ENCODE measurements at places on chromosomes 2 and 18.

GRCh38 chr2:79887747-79888374 lies 375.0 kb downstream of the CTNNA2 start:
- no peak for DNase-seq

DNA sequence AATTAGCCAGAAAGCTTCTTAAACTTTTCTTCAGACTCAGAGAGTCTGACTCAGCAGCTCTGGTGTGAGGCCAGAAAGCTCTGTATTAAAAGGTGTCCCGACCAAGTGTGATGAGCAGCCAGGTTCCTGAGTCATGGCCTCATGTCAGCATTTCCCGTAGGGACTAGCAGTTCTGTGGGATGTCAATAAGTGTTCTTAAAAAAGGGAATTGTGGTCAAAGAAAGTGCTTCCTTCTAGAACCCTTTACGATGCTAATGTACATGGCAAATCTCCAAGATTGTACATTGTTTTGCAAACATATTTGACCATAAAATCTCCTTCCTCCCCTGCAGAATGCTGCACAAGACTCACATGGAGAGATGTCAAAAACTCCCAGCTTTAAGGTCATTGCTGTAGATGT lies 80.1 kb downstream of the PLA2R1 start:
- DNase-seq = no peak

- no peak for DNase-seq
Measured at GRCh38 chr2:234218266-234219045, 168.0 kb downstream of the SPP2 start.

- DNase-seq = no peak
Measured at GRCh38 chr18:4394700-4395099, 60.4 kb downstream of the DLGAP1 start.

- no peak for DNase-seq
Measured at GRCh38 chr18:48904091-48904490, 46.7 kb downstream of the SMAD7 start.

GRCh38 chr18:73563901-73564472 lies 583.6 kb downstream of the FBXO15 start:
- no peak for DNase-seq

GRCh38 chr2:225027061-225027762 lies 15.1 kb downstream of the DOCK10 start:
- no peak for DNase-seq

DNA sequence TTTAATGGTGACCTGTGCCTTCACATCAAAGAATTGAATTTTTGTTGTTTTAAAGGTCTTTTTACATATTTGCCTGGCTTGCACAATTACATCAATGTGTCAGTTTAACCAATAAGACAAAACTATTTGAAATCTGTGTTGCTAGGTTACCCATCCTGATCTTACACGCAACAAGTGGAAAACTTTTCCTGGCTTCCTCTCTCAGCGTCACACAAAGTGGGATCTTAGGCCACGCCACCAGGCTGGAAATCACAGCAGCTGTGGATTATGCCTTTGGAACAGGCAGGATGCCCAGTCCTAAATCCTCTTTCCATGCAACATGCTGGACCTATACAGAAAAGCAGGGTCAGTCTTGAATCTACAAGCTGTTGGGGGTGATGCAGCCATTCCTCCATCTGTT lies 298.2 kb upstream of the HNRNPA3 start:
- DNase-seq = no peak

- DNase-seq = no peak
Measured at GRCh38 chr18:65567372-65567771, 183.4 kb upstream of the CDH7 start.

DNA sequence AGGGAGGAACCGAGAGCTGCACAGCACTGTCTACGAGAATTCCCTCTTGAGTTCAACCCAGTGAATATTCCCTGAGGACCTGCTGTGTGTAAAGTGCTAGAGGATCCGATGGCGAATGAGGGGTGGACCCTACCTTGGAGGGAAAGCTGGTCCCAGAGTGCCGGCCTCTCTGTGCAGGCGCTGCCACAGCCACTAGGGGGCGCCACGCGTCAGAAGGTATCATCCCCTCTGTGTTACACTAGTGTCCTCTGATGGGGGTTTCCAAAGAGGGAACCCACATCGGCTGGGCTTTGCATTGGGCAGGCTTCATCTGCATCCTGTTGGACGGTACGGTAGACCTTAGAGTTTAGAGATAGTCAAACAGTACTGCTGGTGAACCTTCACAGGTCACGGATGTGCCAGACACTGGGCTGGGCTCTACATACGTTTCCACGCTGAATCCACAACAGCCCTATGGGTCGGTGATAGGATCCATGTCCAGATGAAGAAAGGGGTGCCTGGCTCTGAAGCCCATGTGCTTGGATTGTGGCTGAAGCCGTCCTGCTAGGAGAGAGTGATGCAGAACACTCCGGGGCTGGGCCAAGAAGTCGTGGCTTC lies 39.0 kb downstream of the COA5 start:
- DNase-seq = peak; percentile 72

DNA sequence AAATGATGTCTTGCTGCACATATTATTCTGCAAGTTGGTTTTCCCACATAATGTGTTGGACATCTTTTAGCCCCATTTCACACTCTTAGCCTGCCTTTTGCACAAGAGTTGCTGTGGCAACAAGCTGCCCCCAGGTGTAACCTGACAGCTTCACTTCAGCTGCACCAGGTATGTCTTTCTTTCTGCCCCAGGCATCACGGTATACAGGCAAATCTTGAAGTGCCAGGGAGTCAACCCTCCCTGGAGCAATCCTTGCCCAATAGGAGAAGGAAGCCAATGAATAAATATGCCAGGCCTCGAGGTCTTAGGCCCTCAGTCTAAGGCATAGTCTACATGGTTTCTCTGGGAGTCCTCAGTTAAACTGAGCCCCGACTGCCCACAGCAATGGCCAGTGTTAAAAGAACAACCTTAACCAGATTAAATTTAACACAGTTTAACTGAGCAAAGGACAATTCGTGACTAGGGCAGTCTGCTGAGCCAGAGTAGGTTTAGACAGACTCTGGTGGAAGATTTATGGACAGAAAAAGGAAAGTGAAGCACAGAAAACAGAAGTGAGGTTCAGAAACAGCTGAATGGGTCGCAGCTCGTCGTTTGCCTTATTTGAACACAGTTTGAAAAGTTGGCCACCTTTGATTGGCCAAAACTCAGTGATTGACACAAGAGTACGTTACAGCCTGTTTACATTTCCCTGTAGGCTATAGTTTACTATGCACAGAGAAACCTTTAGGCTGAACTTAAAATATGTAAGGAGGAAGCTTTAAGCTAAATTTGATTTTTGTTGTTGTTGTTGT lies 32.0 kb upstream of the C1QL2 start:
- DNase-seq = no peak

DNA sequence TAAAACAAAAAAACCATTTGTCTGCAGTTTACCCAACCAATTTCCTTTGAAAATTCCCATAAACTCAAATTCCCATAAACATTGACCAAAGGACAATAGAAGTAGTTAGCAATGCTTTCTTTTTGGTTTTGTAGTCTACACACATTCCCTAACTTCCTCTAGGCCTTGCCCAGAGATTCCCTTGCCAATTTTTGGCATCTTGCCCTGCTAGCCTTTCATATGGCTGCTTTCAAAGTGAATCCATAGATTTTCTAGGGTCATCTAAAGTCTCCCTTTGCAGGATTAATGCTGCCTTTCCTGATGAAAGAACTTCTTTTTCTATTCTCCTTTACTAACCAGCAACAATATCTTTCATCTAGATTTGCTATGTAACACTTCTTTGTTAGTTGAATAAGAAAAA lies 33.4 kb downstream of the THSD7B start:
- no peak for DNase-seq

- no peak for DNase-seq
Measured at GRCh38 chr2:46815121-46815802, 100.3 kb downstream of the MCFD2 start.

GRCh38 chr2:69437751-69438154 lies 518 bp upstream of the NFU1 start:
- no peak for DNase-seq

GRCh38 chr2:70374616-70375015 lies 72.7 kb upstream of the FAM136A start:
- DNase-seq = no peak

GRCh38 chr2:8822218-8822617 lies 15.2 kb downstream of the KIDINS220 start:
- no peak for DNase-seq

GRCh38 chr18:13681701-13682100 lies 44.7 kb downstream of the FAM210A start:
- no peak for DNase-seq

GRCh38 chr2:128734521-128735295 lies 416.0 kb upstream of the HS6ST1 start:
- DNase-seq = peak; percentile 61

DNA sequence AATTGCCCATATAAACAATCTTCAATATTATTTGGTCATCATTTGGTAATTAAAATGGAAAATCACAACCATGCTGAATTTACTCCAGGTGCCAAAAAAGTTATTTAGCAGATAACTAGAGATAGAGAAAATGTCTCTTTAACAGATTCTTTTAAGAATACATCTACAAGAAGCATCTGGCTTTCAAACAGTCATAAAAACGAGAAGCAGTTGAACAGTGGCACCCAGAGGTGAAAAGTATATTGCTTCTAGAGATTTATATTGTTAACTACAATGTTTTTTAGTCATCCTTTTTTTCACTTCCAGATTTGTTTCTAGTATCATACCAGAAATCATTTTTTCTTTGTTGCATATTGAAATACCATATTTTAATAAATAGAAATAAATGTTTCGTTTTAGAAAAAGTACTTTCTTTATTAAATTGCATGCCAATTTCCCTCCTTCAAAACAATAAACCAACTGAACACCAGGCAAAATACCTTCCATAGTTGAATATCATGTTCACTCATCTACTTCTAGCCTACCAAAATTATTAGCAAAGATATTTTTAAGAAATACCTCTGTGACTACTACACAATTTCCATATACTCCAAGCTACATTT lies 65.4 kb upstream of the HNRNPA3 start:
- DNase-seq = no peak

GRCh38 chr2:173017646-173018420 lies 57.8 kb upstream of the MAP3K20 start:
- no peak for DNase-seq

DNA sequence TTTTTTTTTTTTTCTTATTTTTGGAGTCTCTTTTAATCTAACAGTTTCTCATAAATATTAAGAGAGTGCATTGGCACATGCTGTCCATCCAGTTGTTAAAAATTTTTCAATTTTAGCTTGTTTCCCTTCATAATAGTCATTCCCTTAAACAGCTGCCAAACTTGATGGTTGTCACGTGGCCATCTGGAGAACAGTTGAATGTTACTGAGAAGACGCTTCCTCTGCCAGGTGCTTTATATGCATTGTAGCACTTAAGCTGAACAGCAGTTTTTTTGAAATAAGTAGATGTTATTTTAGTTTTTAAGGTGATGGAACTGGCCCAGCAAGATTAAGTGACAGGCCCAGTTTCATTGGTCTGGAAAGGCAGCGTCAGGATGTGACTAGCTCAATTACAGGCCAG lies 3.3 kb downstream of the SMARCAL1 start:
- DNase-seq = no peak

DNA sequence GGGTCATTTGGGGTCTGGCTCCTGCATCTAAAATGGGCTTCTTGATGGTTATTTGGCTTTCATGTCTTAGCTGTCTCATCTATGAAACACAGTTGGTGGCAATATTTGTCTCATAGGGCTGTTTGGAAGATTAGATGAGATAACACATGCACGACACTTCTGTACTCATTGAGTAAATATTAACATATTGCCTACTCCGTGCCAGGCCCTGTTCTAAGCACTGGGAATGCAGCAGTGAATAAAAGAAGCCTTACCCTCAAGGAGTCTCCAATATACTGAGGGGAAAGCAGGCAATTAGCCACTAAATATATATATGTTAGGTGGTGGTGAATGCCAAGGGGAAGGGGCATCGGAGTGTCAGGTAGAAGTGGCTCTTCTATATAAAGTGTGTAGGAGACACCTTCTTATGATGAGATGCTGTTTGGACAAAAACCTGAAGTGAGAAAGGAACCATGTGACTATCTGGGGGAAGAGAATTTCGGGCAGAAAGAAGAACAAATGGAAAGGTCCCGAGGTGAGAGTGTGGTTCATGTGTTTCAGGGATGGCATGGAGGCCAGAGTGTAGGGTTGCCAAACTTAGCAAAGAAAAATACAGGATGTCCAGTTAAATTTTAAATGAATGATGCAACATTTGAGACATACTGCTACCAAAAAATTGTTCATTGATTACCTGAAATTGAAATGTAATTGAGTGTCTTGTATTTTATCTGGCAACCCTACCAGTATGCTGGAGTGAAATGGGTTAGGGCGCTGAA lies 11.8 kb downstream of the SLC3A1 start:
- DNase-seq = no peak

DNA sequence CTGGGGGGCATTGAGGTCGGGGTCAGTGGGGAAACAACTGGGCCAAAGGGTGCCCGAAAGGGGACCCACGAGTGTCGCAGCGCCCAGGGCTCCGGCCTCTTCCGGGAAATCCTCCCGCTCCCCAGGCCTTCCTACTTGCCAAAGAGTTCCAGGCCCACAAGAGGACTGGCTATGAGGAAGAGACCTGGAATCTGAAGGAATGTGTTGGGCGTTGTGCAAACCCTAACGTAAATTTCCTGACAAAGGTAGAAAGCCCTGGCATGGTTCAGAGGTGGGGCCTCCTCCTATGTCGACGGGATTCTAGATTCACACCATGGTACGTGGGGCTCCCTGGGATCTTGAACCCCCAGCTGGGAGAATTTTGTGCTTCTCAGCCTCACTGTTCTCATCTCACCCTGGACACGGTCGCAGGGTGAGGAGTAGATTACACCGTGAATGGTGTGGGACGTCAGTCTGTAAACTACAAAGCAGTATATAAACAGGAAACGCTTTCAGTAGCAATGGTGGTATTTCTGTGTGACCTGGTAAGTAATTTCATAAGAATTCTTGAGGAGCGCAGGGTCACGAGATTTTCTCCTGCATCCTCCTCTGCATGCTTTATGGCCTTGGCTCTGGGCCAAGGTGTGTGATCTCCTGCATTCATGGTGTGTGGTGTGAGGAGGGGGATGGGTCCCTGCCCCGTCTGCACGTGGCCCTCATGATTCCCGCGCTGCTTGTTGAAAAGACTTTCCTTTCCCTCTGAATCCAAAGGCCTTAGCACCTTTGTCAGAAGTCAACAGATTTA lies 868 bp downstream of the HSBP1L1 start:
- DNase-seq = peak; percentile 53

- DNase-seq = no peak
Measured at GRCh38 chr2:64283006-64283570, 138.9 kb upstream of the PELI1 start.

Measured in Right ventricle myocardium superior (tissue), 1 donor.